ENCODE measurements at places on chromosomes 3 and 15.
A peak's percentile ranks its signal among the peaks of the same experiment; 100 is the strongest.

- no peak for DNase-seq
Measured at GRCh38 chr15:57878573-57878972, 172.1 kb downstream of the POLR2M start.

- DNase-seq, result no peak
Measured at GRCh38 chr3:151445273-151446001, 15.4 kb downstream of the IGSF10 start.

- DNase-seq, result no peak
Measured at GRCh38 chr15:44698641-44699040, 12.5 kb downstream of the PATL2 start.

DNA sequence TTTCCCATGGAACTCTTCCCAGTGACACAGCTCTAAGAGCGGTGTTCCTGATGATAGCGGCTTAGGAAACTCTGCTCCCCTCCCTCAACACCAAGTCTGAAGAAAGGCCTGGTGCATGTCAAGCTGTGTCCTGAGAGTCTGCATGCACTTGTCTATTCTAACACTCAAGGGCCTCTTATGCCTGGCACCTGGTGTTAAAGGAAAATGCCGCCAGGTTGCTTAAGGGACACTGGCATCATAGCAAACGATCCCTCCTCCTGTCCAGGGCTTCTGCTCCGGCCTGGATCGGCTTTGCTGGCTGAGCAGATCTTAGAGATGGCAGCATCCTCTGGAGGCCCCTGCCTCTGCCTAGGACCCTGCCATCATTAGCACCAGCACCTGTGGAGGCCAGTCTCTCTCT is 121.7 kb downstream of the MEGF11 start:
- DNase-seq, result no peak

GRCh38 chr3:73542136-73542535 is 82.6 kb downstream of the PDZRN3 start:
- no peak for DNase-seq

DNA sequence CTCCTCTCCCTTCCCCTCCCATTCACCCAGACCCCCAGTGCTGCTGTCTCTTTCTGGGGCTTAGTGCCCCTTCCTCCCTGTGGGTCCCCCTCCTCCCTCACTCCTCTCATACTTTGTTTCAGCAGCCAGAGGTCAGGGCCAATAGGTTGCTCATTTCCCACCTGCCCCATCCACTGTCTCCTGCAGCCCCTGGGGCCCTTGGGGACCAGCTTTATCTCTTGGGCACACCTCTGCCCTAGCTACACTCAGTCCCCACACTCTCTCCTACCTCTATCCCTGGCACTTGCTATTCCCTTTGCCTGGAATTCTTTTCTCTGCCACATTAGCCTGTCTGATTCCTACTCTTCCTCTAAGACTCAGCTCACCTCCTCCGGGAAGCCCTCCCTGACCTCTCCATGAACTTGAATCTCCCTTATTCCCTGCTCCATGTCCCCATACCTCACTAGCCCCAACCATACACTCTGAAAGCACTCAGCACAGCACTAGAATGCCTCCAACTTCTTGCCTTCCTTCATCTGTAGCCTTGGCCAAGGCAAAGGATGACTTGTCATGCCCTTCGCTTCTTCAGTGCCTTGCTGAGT is 14.6 kb downstream of the ANPEP start:
- no peak for DNase-seq

DNA sequence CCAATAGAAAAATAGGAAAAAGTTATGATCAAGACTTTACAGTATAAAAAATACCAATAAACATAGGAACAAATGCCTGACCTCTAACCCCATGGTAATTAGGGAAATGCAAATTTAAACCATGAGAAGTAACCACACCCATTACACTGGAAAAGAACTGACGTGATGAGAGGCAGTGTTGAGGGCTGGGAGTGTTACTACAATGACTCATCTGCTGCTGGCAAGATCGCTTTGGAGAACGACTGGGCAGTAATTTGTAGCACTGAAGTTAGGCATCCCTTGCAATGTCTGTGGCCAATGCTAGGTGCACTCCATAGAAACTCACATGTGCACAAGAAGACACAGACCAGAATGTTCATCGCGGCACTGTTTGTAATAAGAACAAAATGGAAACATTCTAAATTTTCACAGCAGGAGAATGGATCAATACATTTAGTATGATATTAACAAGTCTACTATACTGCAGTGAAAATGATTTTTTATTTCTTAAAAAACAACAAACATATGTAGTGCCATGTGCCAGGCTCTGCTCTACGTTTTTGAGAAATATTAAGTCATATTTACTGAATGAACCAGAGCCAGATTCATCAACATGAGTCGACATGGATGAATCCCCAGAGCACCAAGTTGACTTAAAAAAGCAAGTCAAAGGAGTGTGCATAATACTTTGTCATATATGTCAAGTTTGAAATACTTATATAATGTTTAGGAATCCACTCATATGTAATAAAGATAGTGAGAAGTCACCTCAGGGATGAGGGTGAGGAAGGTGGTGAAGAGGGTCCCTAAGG is 37.6 kb upstream of the EPHB3 start:
- DNase-seq, result no peak

DNA sequence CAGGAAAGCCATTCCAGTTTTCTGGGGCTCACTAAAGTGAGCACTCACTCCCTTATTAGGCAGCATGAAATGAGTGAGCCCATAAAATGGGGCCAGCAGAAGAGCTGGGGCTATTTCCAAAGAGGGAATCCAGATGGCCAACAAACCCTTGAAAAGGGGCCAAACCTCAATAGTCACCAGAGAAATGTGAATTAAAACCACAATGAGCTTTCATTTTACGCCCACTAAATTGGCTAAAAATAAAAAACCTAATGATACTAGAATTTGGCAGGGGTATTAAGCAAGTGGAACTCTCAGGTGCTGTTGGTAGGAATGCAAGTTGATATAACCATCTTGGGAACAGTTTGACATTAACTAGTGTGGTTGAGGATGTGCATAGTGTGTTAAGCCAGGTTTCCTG is 42.1 kb upstream of the RAF1 start:
- no peak for DNase-seq

DNA sequence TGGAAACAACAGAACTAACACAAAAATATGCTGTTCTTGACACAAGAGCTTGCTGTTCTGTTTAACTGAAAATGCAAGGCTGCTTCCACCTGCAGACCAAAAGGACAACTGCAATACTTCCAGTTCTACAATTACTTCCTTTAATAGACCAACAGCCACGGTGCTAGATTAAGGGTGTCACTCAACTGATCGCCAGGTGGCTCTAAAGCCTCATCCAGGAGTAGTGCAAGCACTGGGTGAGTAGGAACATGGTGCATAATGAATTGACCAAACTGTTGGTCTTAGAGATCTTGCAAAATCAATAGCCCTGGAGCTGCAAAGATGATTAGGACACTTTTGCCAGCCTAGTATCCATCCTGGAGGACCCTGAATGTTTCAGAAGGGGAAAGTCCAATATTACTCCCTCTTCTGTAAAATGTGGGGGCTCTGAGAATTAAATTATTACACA is 3.6 kb upstream of the CLDN16 start:
- no peak for DNase-seq

DNA sequence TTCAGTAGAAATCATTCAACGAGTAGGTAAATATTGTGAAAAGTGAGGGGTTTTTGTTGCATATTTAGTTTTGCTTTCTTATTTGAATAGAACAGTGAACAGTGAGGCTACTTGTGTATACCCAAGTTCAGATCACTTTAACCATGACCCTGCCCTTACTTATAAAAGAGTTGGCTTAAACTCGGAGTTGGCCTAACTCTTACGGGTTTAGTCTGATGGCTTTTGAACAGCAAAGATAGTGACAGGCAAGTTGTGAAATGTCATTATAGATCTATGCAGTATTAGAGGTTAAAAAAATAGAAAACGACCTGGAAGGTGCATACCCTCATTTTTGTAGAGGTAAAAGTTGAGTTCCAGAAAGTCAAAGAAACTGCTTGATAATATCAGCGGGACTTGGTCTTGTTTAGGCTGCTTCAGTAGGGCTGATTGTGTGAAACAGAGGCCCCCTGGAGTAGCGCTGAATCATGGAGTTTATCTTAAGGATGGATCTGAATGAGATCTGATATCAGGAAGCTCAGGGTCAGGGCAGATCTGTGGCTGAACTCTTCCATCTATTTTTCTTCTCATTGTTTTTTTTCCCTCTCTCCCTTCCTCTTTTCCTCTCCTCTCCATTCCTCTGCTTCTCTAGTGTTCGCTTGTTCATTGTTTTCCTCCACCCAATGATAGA is 359.8 kb downstream of the LPP start:
- DNase-seq, result no peak

- no peak for DNase-seq
Measured at GRCh38 chr15:56038015-56038414, 44.6 kb upstream of the NEDD4 start.

- DNase-seq, result no peak
Measured at GRCh38 chr15:62672268-62672667, 370.3 kb upstream of the TPM1 start.

- DNase-seq, result no peak
Measured at GRCh38 chr3:147614210-147614609, 205.0 kb downstream of the ZIC1 start.

GRCh38 chr15:34855413-34855812 is 60.1 kb upstream of the ACTC1 start:
- no peak for DNase-seq

DNA sequence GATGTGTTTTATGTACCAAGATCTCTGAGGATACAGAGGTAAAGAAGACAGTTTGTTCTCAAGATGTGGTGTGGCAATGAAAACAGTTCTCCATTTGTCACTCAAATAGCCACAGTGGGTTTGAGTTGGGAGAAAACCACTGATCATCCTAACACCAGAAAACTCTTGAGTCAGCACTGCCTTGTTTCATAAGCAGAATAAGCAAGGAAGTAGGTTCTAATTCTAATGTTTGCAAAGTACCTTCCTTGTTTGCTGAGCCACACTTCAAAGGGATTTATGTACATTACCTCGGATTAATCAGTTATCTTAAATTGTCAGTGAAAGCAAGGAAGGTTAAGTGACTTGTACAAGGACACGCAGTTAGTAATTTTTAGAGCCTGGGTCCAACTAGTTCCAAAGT is 107.8 kb upstream of the BOC start:
- no peak for DNase-seq

DNA sequence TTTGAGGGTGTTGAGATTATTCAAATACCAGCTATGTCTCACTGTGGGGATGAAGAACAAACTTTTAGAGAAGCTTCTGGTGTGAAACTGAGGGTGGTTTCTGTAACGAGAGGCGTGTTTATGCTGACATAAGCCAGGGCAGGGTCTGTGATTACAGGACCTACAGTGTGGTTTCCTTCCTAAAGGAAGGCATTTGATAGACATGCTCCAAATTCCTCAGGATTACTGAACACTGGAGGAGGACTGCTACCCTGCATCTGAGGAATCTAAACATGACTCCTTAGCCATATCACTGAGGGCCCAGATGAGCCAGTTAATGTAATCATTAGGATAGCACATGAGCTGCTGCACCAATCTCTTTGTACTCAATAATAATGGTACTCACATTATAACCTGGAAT is 328.4 kb upstream of the UMPS start:
- DNase-seq, result no peak

DNA sequence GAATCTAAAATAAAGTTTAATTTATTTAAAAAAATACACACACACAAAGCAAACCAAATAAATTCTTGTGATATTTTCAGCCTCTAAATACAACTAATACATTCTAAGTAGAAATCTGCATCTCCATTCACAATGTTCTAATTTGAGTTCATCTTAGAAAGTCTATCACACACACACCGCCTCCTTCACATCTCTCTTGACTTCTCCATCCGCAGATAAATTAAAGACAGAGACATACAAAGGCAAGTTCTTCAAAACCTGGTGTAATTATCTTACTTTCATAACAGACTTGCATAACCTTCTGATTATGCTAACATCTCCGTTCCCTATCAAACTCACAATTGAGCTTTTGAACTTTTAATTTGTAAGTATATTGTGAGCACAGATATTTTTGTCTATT is 657.3 kb downstream of the VGLL3 start:
- DNase-seq, result no peak

- no peak for DNase-seq
Measured at GRCh38 chr3:177035676-177036075, 161.6 kb downstream of the TBL1XR1 start.

GRCh38 chr3:194281306-194281705 is 69.8 kb downstream of the CPN2 start:
- peak; percentile 46 for DNase-seq

- DNase-seq, result no peak
Measured at GRCh38 chr15:80006946-80007345, 36.0 kb upstream of the BCL2A1 start.

DNA sequence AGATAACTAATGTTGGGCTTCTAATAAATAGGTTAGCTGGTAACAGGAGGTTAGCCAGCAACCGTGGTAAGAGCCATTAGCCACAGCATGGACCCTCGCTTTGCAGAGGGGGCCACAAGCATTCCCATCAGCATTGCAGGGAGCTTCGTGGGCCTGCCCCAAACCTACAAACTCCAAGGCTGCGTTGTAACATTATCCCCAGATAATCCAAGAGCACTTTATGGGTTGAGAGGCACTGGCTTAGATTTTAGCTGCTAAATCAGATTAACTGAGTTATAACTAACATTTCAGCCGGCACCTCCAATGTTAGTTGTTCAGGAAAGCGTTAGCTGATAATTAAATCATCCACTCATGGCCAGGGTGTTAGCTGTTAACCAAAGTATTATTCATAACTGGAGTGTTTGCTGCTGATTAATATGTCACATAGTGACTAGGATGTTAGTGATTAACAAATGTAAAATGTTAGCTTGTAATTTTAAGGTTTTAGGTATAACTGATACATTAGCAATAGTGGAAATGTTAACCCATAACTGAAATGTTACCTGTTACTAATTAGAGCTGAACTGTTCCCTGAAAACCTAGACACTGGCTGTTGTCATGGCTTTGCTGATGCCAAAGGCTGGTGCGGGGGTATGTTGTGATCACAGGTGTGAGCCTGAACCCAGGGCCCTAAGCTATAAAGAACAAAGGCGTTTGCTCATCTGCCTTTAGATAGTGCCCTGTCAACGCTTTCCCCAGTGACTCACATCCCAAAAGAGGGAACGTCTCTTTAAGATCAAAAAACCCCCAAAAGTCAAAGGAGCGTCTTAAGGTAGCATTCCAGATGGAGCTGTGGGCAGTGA is 56.2 kb downstream of the SLC6A6 start:
- DNase-seq, result no peak

- DNase-seq, result no peak
Measured at GRCh38 chr3:146181216-146181615, 20.2 kb upstream of the PLOD2 start.

GRCh38 chr3:52865994-52866393 is 31.2 kb upstream of the MUSTN1 start:
- DNase-seq, result no peak

GRCh38 chr3:56870436-56870835 is 68.7 kb upstream of the ARHGEF3 start:
- DNase-seq, result no peak

- DNase-seq, result no peak
Measured at GRCh38 chr3:158097593-158098308, 8.5 kb downstream of the SHOX2 start.
